ENCODE measurements at places on chromosomes 7 and 10. TPM values are rescaled to one million over a fixed set of nuclear protein-coding genes. Genes with fewer than 3 reads are reported as not detected.

GSDME gene
- total RNA-seq: 7.5 TPM

TDRD1 gene
- 1.2 TPM for total RNA-seq

DNA sequence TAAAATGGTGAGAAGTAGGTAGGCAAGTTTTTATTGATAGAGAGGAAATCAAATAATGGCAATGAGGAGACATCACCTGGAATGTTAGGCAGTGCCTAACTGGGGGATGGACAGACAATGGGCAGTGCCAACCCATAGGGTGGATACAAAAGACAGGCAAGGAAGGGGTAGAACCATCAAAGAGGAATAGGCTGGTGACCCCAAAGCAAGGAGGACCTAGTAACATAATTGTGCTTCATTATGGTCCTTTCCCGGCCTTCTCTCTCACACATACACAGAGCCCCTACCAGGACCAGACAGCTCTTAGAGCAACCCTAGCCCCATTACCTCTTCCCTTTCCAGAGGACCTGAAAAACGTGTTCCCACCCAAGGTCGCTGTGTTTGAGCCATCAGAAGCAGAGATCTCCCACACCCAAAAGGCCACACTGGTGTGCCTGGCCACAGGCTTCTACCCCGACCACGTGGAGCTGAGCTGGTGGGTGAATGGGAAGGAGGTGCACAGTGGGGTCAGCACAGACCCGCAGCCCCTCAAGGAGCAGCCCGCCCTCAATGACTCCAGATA, 30.0 kb downstream of the PRSS2 start:
- no peak for DNase-seq

DNA sequence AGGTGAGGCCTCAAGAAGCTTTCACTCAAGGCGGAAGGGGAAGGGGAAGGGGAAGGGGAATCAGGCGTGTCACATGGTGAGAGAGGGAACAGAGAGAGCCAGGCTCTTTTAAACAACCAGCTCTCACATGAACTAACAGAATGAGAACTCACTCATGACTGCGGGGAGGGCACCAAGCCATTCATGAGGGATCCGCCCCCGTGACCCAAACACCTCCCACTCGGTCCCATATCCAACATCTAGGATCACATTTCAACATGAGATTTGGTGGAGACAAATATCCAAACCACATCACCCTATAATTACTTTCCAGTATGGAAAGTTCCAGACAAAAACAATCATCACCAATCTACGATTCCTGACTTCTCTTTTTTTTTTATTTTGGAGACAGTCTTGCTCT, 22.9 kb downstream of the HIP1 start:
- no peak for DNase-seq

DNA sequence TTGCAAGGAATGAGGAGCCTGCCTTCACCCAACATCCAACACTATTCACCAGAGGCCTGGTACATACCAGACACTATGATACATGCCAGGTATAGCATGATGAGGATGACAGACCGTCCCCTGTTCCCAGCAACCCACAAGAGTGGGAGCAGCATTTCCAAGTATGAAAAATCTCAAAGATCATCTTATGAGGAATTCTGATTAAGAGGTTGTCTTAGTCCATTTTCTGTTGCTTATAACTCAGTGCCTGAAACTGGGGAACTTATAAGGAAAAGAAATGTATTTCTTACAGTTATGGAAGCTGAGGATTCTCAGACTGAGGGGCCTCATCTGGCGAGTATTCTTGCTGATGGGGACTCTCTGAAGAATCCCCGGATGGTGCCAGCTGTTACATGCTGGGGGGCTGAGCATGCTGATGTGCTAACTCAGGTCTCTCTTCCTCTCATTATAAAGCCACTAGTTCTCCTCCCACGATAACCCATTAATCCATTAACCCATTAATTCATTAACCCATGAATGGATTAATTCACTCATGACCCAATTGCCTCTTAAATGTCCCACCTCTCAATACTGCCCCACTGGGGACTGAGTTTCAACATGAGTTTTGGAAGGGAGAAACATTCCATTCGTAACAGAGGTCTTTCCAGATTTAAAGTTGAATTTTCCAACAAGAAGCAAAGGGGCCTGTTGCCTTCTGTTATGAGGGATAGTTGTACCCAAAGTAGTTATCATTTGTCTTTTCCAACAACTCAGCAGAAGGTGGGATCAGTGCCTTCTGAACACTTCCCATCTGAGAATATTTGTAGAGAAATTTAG, 173.9 kb downstream of the HERPUD2 start:
- no peak for DNase-seq

DNA sequence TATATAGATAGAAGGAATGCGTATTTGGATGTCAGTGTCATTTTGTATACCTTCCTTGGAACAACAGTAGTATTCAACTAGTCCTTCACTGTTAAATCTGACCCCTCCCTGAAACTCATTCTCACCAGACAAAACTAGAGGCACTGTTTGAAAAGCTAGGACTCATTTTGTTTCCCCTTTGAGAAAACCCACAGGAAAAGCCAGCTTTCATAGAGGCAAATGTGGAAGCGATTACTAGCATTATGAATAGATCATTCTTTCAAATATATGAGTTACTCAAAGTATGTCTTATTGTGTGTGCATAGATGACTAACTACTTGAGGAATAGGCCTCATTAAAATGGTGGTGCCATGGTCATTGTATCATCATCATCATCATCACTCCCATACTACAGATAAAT, 1.9 kb upstream of the ASB15 start:
- DNase-seq: no peak

- DNase-seq: no peak
These were observed 320.1 kb upstream of the NFE2L3 start for GRCh38 chr7:25831831-25832411.
